ENCODE measurements at places on chromosomes 2 and 18.

DNA sequence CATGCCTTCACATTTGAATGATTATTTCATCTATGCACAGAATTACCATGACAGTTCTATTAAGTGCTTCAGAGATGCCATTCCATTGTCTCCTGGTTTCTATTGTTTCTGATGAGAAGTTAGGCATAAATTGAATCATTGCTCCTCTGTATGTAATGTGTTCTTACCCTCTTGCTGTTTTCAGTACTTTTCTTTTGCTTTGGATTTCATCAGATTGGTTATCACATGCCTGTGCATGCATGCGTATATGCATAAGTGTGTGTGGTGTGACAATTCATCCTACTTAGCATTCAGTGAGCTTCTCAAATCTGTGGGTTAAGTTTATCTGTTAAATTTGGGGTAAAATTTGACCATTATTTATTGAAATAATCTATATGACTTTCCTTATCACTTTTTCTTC, 263.3 kb upstream of the RND3 start:
- no peak for DNase-seq

GRCh38 chr18:76496194-76496890, 1.3 kb upstream of the ZNF516 start:
- peak; percentile 96 for DNase-seq

DNA sequence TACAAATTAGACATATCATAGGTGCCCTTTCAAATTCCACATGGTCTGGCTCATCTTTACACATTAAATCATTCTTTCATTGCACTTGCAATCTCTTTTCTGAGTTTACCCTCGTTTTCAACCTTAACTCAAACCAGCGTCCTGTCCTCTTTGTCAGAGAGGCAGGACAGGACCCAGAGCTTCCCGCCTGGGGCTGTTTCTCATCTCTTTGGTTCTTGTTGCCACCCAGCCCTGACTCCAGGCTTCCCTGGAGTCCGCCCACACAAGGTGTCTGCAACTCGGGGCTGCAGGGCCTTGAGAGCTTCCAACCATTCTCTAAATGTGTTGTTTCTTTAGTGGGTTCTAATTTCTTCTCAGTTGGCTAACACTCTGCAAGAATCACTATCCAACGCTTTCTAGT, 24.4 kb downstream of the RBMS1 start:
- no peak for DNase-seq

DNA sequence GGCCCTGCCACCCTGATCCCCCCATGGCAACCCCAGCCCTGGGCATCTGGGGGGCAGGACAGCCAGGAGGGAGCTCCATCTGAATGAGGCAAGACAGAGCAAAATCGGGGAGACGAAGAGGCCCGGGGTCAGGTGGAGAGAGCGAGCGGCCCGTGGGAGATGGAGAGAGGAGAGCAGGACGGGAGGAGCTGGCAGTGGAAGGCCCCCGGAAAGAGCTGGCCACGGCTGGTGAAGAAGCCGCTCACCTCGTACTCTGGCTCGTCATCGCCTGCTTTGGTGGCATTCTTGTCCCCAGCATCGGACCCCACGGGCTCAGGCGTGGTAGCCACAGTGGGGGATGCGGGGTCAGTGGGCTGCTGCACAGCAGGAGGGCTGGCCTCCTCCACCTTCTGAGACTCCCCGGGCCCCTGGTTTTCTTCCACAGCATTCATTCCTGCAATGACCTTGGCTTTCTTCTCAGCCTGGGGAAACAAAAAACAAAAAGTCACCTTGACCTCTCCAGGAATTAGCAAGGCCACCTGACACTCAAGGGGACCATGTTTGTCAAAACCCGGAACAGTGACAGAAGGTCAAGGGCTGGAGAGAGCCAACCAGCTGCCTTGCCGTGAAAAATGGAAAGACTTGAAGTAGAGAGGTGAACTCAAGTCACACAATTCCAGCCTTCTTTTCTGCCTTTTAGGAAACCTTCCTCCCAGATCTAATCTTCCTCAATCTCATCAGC, 79.6 kb upstream of the POMC start:
- DNase-seq = no peak

DNA sequence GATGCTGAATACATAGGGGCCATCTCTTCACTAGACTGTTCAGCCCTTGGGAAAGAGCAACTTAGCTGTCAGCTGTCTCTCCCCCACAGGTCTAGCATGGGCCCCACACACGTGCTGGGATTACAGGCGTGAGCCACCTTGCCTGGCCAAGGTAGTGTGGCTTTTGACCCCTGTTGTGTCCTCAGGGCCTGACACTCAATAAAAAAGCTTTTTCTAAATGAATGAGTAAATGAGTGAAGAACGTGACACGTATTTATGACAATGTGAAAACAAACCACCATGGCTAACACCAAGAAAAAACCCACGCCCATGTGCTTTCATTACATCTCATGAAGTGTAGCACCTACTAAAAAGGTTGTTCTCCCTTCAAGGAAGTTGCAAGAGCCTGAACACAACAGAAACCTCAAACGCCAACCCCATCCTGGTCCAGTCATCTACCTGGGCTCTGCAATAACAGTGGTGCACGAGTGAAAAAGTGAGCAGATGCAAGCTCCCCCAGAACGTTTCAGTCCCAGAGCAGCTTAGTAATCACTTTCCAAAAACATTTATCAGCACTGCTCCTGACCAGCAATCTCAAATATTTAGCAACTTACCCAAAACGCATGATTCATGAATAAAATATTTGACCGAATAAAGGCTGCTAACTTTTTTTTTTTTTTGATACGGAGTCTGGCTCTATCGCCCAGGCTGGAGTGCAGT, 3.4 kb downstream of the WDFY1 start:
- DNase-seq = no peak

DNA sequence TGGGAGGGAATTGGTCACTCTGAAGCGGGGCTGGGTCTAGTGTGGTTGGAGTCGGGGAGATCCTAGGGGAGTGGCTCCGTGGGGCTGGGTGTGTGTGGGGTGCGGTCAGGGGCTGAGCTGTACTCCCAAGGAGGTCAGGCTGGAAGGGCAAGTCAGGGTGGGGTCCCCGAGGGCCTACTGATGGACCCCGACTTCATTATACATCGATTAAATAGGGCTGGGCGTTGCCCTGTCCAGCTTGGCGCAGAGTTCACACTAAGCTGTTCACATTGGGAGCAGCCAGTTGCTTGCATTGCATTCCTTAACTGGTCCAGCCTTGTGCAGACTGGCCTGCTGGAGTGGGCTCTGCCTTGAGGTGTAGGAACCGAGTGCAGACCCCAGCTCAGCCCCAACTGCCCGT, 131.2 kb downstream of the ASB1 start:
- no peak for DNase-seq

GRCh38 chr2:188367164-188367563, 75.5 kb downstream of the GULP1 start:
- DNase-seq = no peak

DNA sequence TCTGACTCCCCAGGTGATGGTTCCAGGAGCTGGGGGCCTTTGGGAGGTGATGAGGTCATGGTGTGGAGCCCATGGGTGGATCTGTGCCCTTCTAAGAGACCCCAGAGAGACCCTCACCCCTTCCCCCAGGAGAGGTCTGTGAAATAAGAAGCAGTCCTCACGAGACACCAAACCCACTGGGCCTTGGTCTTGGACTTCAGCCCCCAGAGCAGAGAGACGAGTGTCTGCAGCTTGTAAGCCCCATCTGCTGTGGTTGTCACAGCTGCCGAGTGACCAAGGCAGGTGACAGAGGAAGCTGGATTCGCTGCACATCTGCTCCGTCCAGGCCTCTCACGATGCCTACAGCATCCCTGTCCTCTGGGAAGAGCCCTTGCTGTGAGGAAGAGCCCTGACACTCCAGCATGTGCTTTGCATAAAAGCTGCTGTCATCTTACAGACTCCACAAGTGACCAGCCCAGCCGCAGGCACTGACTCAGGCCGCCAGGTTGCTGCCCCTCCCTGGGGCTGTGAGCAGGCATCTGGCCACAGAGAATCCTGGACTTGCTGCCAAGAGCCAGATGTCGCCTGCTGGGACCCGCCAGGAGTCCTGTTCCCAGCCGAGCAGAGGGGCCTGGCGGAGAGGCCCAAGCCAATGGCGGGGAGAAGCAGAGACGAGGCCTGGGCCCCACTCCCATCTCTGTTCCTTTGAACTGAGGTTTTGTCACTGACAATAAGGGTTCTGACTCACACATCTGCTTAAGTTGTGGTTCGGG, 150.8 kb downstream of the PXDN start:
- DNase-seq = no peak

GRCh38 chr2:235611349-235611748, 117.5 kb downstream of the AGAP1 start:
- DNase-seq = no peak

GRCh38 chr18:9659499-9660375, 45.4 kb upstream of the PPP4R1 start:
- DNase-seq = no peak

- no peak for DNase-seq
Measured at GRCh38 chr2:182705761-182706160, 10.3 kb upstream of the DNAJC10 start.

DNA sequence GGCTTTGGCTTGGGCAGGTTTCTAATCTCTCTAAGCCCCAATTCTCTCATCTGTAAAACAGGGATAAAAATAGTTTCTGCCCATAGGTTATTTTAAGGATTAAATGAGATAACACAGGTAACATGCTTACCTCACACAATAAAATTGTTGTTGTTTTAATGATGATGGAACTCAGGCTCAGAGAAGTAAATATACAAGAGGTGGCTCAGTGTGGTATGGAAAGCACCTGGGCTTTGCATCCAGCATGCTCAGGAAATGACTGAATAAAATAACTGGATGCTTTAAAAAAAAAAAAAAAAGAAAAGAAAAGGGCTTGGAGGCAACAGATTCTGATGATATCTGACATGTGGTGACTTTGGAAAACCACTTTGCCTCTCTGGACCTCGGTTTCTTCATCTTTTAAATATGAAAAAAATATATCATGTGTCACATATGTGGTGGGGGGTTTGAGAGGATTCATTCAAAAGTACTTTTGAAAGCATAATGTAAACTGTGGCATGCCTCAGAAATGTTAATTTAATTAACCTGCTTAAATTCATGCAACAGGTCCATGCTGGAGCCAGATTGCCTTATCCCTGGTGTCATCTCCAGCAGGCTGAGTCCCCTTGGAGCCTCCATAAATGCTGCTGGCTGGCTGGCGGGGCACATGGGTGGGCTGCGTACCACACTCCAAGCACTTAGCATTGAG, 112.8 kb upstream of the CDC42EP3 start:
- no peak for DNase-seq

DNA sequence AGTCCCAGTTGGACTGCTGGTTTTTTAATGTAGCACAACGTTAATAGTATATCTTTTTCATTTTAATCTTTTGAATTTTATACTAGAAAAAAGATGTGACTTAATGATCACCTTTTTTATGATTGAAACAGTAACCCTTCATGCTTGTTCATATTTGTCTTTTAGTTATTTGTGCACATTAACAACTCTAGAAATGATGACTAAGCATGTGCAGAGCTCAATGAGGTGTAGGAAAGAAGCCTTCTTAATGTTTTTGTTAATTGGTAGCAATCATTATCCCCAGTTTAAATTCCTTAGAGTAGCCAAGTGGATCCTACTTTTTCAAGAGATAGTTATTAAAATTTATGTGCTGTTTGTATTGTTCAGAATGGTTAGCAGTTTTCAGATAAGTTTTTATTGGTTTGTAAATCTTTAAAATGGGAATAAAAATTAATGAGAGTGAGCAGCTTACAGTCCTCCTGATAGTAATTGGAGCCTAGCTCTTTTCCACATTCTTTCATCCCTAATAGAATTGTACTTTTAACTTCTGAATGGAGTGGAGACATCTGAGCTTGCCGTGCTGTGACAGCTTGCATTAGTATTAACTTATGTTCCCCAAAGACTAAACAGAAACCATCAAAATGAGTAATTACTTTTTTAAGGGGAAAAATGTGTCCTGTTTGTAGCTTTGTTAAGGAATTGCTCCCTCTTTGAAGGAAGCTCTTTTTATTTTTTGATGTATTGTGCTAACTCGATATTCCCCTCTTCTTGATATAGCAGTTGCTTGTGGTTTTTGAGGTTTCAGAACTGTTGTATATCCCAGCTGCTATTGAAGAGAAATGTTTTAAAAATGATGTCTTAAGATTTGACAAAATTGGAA, 17.3 kb downstream of the PIK3C3 start:
- peak; percentile 69 for DNase-seq

- peak; percentile 85 for DNase-seq
Measured at GRCh38 chr2:144382849-144383248, 137.1 kb downstream of the ZEB2 start.

DNA sequence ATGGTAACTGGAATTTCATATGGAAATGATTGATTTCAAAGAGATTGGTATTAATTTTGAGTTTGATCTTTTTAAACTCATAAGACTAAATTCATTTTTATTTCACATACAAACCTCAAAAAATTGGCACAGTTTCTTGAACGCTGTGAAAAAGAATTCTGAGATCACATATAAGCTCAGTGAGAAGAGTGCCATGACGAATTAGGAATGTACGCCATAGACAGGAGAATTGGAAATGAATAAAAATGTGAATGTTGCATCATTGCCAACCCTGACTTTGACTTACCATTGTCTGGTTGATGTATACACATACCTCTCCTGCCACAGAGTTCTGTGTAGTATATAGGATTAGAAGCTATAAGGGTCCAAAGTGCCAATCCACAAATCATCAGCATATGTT, 290.4 kb upstream of the ZC3H15 start:
- no peak for DNase-seq

DNA sequence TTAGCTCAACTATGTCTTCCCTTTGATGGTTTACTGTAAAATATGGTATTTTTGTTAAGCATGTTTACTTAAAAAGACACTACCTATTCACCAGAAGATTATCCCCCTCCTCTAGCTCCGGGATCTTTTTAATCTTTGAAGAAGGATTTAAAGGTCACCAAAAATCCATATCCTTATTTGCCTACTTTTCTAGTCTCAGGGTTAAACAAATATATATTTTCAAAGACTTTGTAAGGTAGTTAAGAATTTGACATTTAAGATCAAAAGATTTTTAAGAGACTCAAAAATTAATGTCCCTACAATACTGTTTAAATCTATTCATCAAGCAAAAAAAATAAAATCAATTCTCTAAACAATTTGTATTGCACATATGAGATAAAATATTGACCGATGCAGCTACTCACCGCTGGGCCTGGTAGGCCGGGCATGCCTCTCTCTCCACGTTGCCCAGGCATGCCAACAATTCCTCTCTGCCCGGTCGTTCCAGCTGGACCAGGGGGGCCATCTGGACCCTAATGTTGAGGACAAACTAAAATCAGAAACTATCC, 76.1 kb downstream of the COL3A1 start:
- DNase-seq = no peak

DNA sequence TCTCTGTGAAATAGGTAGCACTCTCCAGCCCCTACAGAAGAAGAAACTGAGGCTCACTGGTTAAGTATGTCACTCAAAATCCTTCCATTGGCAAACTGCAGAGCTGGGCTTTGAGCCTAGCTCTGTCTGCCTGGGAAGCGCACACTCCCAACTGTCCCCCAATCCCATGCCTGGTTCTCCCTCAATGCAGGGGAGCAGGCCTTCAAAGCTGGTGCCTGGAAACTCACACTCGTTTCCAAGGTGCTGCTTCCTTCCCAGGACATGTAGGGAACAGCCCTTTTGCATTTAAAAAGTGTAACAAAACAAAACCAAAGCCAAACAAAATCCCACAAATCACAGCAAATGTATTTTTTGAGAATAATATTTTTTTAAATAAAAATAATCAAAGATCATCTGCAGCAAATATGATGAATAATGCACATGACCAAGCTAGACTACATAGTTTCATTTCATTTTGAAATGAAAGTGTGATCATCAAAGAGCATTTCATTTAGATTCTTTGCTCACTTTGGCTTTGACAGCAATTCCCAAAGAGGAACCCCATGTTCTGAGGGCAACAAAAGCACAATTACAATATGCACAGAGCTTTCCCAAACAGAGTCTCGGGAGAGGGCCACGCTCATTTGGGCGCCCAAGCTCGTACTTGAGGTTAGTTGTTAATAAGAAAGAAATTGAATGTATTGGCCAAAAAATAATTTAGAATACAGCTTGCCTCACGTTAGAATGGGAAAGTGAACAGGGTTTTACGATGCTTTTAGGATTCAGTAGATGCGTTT, 96.7 kb upstream of the ACKR3 start:
- DNase-seq = no peak

Measured in hematopoietic multipotent progenitor cell treated with erythropoietin and hydrocortisone succinate and interleukin-3 and kit ligand, for 6 days (in vitro differentiated cells).